ENCODE measurements at places on chromosomes 12 and 14.
A peak's percentile ranks its signal among the peaks of the same experiment; 100 is the strongest.

- peak; percentile 62 for DNase-seq
Observed at GRCh38 chr12:104137001-104137901, 759 bp downstream of the NFYB start.

GRCh38 chr12:25347716-25348592 is 97.2 kb upstream of the KRAS start:
- DNase-seq, result peak; percentile 77

- DNase-seq, result no peak
Observed at GRCh38 chr12:53995378-53996239, 4.4 kb upstream of the HOXC9 start.

DNA sequence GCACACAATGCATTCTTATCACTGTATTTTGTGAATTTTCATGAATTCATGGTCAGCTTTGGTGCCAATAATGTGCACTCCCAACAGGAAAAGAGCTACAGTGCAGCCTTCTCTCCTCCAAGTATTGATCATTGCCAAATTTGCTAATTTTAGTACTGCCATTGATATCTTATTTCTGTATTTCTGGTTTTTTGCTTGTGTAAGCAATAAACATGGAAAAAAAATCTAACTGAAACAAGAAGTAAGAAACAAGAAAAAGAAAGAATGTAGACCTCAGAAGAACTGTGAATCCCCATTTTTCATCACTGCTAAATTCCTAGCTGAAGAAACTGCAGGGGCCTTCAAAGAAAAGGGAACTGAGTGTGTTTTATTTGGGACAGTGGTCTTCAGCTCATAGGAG is 161.2 kb downstream of the METTL25 start:
- DNase-seq, result no peak

- no peak for DNase-seq
Observed at GRCh38 chr12:99427104-99427503, 220.4 kb upstream of the GARIN6 start.

- no peak for DNase-seq
Observed at GRCh38 chr14:77549451-77549850, 50.8 kb upstream of the ISM2 start.

GRCh38 chr12:95601091-95601961 is 50.0 kb upstream of the USP44 start:
- DNase-seq, result no peak

DNA sequence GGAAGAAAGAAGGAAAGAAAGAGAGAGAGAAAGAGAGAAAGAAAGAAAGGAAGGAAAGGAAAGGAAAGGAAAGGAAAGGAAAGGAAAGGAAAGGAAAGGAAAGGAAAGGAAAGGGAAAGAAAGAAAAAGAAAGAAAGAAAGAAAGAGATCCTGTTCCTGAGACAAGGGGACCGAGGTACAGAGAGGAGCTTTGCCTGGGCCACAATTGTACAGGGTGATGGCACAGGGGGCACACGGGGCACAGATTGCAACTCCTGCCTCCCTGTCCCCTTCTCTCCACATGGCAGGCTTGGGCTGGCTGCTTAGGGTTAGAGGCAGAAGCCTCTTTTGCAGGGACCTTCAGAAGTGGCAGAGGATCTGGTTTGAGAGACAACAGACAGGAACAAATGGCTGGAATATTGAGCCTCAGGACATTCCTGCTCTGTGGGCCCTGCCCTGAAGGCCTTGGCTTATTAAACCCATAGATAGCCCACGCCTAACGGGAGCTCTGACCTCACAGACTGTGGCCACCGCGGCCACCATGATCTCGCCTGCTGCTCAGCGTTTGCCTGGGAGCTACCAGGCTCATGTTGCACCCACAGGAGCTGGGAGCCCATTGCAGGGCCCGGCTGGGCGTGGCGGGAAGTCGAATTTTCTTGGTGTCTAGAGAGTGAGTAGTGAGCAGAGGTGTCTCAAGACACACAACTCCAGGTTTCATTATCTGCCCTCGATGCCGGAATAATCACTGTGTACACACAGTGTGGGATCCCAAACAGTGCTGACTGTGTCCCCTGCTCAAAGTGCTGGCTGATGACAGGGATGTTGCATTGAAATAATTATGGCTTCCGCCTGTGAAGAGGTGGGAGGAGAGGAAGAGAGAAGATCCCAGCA is 147.9 kb upstream of the NCOR2 start:
- no peak for DNase-seq

GRCh38 chr12:108667349-108667748 is 33.7 kb upstream of the SELPLG start:
- DNase-seq, result no peak

All from amniotic epithelial cell (primary cell).